Esophagus mucosa (tissue), 1 donor: ENCODE measurements at places on chromosomes 1 and 21. TPM values are rescaled to one million over a fixed set of nuclear protein-coding genes. Genes with fewer than 3 reads are reported as not detected.

- peak; percentile 95 for ATAC-seq
Observed at GRCh38 chr1:95169548-95169947, 52.4 kb downstream of the TLCD4 start.

GRCh38 chr1:1069711-1070676 lies 4.1 kb downstream of the RNF223 start:
- ATAC-seq = peak; percentile 42

GRCh38 chr1:100896481-100896982 lies 642 bp downstream of the SLC30A7 start:
- peak; percentile 60 for ATAC-seq

Gene NECTIN4
- total RNA-seq = 115 TPM

Gene APCS
- total RNA-seq = not detected
